ENCODE measurements at places on chromosomes 7 and 10. TPM values are rescaled to one million over a fixed set of nuclear protein-coding genes. Genes with fewer than 3 reads are reported as not detected.

The CPA1 gene
- not detected for polyA plus RNA-seq

The GCK gene
- polyA plus RNA-seq = not detected

The FEZF1 gene
- polyA plus RNA-seq = not detected

The ELOVL3 gene
- polyA plus RNA-seq = not detected

The RBM20 gene
- not detected for polyA plus RNA-seq

The CEP55 gene
- 0.39 TPM for polyA plus RNA-seq

The BPGM gene
- 58.3 TPM for polyA plus RNA-seq

The TRIL gene
- not detected for polyA plus RNA-seq

The PIK3AP1 gene
- 98.3 TPM for polyA plus RNA-seq

The PAPOLB gene
- polyA plus RNA-seq = not detected

The LGI1 gene
- polyA plus RNA-seq = not detected

The SLC26A4 gene
- not detected for polyA plus RNA-seq
